NCI-H1436 (cell line): ENCODE measurements at places on chromosomes 13 and 19.

- no peak for DNase-seq
Observed at GRCh38 chr13:26017932-26018665, 33.7 kb downstream of the SHISA2 start.

DNA sequence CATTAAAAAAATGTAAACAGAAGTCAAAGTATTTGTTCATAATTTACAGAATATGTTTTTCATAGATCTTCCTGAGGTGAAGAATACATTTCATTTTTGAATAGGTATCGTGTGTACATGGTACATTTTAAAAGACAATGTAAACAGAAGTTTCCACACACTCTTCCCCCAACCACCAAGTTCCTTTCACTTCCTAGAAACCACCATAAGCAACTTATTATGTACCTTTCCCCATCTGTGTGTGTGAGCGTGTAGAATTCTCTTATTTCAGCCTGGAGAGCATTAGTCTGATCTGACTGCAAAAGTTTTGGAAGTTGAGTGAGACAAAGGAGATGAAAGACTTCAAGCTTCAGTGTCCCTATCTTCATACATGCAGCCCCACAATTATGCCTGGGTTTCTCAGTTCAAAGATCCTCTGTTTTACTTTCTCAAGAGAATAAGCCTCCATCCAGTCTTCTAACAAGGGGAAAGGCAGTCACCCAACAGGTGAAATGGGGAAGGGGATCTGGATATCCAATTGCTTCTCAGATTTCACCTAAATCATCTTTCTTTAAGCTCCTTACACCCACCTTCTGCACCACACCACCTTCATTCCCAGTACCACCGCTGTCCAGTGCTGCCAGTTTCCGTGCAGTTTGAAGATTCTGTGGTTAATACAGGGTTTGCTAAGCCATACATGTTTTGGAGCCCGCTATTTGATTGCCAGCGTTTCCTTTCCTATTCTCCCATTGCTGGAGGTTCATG is 2.1 kb downstream of the TEX30 start:
- no peak for DNase-seq

DNA sequence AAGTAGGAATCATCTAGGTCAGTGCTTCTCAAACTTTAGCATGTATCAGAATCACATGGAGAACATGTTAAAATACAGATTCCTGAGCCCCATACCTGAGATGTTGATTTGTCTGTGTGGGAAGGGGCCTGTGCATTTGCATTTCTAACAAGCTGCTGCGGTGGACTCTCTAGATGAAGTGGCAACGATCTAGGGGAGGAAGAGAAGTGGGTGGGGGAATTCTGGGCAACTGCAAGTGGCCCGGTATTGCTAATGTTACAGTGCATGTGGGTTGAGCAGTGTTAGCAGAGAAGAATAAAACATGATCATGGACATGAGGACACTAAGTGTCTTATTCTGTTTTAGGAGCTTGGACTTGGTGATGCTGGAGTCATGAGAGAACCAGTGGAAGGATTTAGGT is 329.0 kb downstream of the OLFM4 start:
- DNase-seq: no peak

DNA sequence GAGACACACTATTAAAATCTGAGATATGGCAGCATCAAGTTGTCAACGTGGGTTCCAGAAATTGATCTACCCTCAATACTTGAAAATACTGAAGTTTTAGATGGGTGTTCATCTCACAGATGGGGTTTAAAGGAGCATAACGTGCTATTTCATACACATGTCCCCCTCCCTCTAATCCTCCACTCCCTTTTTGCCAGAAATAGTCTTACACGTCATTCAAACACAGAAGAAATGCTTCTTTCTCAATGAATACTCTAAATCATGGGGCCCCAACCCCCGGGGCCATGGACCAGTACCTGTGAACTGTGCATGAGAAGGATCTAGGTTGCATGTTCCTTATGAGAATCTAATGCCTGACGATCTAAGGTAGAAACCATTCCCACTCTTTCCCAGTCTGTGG is 19.6 kb downstream of the KLF12 start:
- no peak for DNase-seq

DNA sequence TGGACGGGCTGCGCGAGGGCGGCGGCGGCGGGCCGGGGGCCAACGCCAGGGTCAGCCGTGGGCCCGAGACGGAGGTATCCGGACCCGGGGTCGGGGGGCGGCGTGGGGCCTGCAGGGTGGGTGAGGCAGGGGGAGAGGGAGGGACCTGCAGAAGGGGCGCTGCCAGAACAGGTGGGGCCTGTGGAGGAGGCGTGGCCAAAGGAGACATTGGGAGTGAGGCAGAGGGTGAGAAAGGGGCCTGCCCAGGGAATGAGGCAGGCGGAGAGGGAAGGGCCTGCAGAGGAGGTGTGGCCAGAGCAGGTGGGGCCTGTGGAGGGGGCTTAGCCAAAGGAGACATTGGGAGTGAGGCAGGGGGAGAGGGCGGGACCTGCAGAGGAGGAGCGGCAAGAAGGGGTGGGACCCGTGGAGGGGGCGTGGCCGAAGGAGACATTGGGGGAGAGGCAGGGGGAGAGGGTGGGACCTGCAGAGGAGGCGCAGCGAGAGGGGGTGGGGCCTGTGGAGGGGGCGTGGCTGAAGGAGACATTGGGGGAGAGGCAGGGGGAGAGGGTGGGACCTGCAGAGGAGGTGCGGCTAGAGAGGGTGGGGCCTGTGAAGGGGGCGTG is 4.2 kb downstream of the PRR36 start:
- DNase-seq: peak; percentile 70

DNA sequence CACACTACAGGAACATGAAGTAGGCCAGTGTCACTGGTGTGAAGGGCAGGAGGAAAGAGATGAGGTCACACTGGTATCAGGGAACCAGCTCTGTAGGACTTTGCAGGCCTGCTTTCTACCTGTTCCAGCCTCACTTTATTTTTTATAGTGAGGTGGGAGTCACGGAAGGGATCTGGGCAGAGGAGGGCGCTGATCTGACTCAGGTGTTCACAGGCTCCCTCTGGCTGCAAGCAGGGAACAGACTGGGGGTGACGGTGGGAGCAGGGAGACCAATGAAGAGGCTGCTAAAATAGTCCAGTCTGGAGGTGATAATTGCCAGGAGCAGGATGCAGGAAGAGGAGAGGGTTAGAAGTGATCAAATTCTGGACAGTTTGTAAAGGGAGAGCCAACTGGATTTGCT is 2.8 kb downstream of the THAP8 start:
- peak; percentile 7 for DNase-seq

DNA sequence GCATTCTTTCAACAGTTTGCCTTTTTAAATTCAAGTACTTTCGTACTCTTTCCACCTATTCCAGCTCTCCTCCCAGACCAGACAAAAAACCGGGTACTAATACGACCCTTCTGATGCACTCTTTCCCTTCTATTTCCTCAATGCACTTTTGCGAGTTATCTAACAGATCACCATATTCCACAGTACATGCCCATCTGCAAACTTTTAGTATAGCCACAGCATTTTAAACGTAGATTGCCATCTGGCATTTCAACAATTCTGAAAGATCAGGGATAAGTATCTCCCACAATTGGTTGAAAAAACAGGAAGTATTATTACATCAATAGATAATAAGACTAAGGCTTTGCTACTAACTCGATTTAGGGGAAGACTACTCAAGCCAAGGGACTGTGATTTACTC is 31.5 kb downstream of the RBM26 start:
- DNase-seq: no peak

GRCh38 chr19:42629191-42629590 is 34.5 kb upstream of the CEACAM8 start:
- no peak for DNase-seq

GRCh38 chr13:113211774-113212173 is 2.4 kb downstream of the CUL4A start:
- no peak for DNase-seq

DNA sequence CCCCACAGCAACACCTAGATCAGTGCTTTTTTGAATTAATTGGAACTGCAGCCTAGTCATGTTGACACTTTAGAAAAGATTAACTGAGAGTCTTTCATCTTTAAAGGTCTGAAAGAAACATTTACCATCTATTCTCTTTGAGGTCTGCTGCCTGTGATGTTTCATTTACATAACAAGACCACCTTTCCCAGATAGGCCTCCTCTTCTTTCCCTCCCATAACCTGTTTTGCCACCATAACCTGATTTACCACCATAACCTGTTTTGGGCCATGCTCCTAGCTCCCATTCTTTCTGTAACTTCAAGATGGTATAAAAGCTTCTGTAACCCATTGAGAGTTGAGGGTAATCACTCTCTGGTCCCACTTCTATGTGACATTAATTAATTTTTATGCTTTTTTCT is 320.8 kb downstream of the PCDH20 start:
- DNase-seq: no peak

GRCh38 chr13:98252931-98253470 is 75.9 kb upstream of the RNF113B start:
- DNase-seq: no peak

- no peak for DNase-seq
Observed at GRCh38 chr13:42532561-42533335, 41.2 kb upstream of the TNFSF11 start.

DNA sequence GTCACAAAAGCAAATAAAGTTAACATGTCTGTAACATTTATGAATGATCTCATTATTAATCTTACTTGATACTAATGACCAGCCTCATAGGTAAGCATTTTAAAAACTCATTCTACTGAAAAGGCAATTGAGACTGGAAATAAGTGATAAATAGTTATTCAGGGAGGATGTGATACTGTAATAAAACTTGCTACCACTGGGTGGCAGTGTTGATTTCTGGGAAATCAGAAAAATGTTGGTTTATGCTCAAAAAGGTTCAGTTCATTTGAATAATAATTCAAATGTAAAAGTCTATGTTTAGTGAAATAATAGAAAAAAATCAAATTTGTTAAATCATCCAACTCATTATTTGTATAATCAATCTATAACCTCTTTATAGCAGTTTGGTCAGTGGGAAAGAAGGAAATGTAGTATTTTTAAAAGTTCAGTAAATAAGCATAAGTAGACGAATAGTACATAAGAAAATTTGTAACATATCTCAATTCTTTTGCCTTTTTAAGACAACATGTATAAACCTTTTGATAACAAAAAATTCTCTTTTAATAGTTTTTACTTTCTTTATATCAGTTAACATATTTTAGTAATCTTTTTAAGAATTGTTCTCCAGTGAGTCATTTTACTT is 9.6 kb downstream of the ABHD13 start:
- DNase-seq: no peak

GRCh38 chr13:105612541-105612940 is 922.9 kb downstream of the EFNB2 start:
- DNase-seq: no peak
